ENCODE measurements at places on chromosomes 5 and 9. TPM values are rescaled to one million over a fixed set of nuclear protein-coding genes. Genes with fewer than 3 reads are reported as not detected.

ELL2 gene
- 37.2 TPM for total RNA-seq

GABRA1 gene
- total RNA-seq: not detected

TRIM36 gene
- total RNA-seq: 1.8 TPM

HMCN2 gene
- total RNA-seq: 8.6 TPM

IFNB1 gene
- total RNA-seq: not detected

OTP gene
- total RNA-seq: not detected

QSOX2 gene
- total RNA-seq: 10.1 TPM

SPATA31C2 gene
- total RNA-seq: not detected

UTP15 gene
- 16.4 TPM for total RNA-seq

- H3K4me1 ChIP-seq: no peaks in the 10 kb centered on the region
- no peak overlapping the region for H3K27ac ChIP-seq
- H3K27me3 ChIP-seq: no peaks in the 10 kb centered on the region
- H3K36me3 ChIP-seq: no peaks in the 10 kb centered on the region
- DNase-seq: peak; percentile 15
Measured at GRCh38 chr5:8184455-8185063, 315.6 kb downstream of the MTRR start.

DNA sequence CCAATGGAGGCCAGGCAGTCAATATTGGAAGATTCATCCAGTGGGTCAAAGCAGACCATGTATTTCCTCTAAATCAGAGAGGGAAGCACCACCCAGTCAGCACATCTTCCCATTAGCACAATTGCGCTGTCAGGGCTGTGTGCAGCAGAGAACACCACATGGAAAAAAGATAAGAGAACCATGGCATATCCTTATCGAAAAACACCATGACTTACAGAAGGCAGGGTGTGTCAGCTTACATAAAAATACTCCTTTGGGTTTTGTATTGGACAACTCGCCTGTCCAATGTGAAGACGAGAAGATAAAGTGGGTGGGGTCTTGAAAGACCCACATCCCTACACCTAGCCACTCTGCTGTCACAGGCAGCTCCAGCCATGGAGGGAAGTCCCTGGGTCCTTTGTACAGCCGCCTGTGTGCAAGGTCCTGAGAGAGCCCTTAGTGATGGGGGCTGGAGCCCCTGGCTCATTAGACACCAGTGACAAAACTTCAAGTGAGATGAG is 71.9 kb upstream of the SPATA31E1 start:
- H3K4me1 ChIP-seq: no peaks in the 10 kb centered on the region
- no peak overlapping the region for H3K4me3 ChIP-seq
- no peak for DNase-seq
- no peaks in the 10 kb centered on the region for H3K27me3 ChIP-seq

- no peak for DNase-seq
- no peaks in the 10 kb centered on the region for H3K27me3 ChIP-seq
- H3K4me3 ChIP-seq: no peak overlapping the region
- no peaks in the 10 kb centered on the region for H3K4me1 ChIP-seq
Measured at GRCh38 chr5:115324021-115324420, 27.6 kb upstream of the CCDC112 start.

DNA sequence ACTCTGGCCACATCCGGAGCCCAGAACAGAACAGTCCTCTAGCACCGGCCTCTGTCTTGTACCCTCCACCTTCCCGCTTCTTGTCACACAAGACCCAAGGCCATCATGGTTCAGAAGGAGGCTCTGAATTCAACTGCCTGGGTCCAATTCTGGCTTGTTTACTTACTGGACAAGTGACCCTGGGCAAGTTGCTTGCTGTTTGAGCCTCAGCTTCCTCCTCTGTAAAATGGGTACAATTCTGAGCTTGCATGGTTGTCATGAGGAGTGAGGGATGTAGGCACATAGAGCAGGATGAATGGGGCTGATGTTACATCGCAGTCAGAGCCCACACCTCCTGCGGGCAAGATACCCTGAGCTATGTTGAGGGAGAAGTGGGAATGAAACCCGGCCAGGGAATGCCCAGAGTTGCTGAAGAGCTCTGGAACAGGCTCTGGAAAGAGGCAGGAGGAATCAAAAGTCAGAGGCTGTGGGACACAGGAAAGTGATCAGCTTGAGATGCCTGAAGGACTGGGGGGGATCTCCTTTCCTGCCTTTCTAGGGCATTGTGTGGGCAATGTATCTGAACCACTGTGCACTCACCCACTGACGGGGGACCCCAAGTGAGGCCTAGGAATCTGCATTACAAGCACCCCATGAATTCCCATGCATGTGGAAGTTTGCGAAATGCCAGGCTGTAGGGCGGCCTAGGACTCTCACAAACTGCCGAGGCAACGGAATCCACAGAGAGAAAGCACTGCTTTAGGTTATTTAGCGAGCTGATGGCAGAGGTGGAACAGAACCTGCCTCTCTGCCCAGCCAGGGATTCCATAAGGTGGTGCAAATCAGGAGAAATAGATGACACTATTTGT is 29.4 kb upstream of the IL17B start:
- peak overlapping the region; percentile 79 for H3K27ac ChIP-seq
- H3K4me1 ChIP-seq: peaks cover 3% of the 10 kb centered on the region
- no peaks in the 10 kb centered on the region for H3K36me3 ChIP-seq
- H3K27me3 ChIP-seq: no peaks in the 10 kb centered on the region

DNA sequence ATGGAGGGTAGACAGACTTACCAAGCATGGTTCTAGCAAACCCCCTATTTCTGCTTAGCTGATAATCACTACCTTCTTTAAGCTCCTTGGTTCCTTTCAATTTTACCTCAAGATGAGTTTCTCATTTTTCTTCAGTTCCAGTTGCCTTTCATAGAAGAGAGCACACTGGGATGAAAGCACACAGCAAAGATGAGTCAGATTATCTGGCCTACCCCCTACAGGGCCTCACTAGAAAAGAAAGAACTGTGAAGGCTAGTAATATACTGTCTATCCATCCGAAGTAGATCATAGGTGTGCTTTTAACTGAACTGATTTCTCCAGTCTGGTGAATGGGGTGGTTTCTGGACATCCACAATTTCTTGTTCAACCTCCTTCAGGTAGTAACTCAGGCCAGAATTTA is 122.5 kb downstream of the TRPM3 start:
- H3K4me1 ChIP-seq: no peaks in the 10 kb centered on the region
- H3K36me3 ChIP-seq: no peaks in the 10 kb centered on the region
- no peak for DNase-seq
- no peak overlapping the region for H3K4me3 ChIP-seq
- H3K27me3 ChIP-seq: no peaks in the 10 kb centered on the region

- H3K27ac ChIP-seq: no peak overlapping the region
- no peaks in the 10 kb centered on the region for H3K4me1 ChIP-seq
- no peaks in the 10 kb centered on the region for H3K27me3 ChIP-seq
Measured at GRCh38 chr5:60263346-60263745, 369.8 kb upstream of the PDE4D start.

DNA sequence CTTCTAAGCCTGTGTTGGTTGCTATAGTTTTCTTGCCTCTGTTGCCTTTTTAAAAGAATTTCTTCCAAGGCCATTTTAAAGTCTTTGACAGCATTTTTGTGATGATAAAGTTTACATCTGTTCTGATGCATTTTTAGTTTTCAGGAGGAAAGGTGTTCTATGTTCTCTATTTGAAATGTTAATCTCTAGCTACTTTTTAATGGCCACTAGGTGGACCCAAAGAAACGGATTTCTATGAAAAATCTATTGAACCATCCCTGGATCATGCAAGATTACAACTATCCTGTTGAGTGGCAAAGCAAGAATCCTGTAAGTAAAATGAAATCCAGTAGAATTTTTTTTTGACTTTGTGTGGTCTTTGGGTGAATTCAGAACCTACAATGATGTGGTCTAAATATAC is 60.2 kb downstream of the MELK start:
- no peaks in the 10 kb centered on the region for H3K4me1 ChIP-seq
- H3K36me3 ChIP-seq: no peaks in the 10 kb centered on the region
- H3K27ac ChIP-seq: no peak overlapping the region
- H3K27me3 ChIP-seq: no peaks in the 10 kb centered on the region

GRCh38 chr5:31213705-31214121 is 20.2 kb downstream of the CDH6 start:
- H3K36me3 ChIP-seq: no peaks in the 10 kb centered on the region
- peaks cover 3% of the 10 kb centered on the region for H3K4me1 ChIP-seq
- H3K27ac ChIP-seq: peak overlapping the region; percentile 65
- peak; percentile 89 for DNase-seq
- H3K4me3 ChIP-seq: peak overlapping the region; percentile 36

GRCh38 chr5:52881468-52881867 is 93.8 kb downstream of the ITGA1 start:
- no peak for DNase-seq
- peaks cover 2% of the 10 kb centered on the region for H3K36me3 ChIP-seq
- no peak overlapping the region for H3K27ac ChIP-seq
- H3K27me3 ChIP-seq: no peaks in the 10 kb centered on the region

DNA sequence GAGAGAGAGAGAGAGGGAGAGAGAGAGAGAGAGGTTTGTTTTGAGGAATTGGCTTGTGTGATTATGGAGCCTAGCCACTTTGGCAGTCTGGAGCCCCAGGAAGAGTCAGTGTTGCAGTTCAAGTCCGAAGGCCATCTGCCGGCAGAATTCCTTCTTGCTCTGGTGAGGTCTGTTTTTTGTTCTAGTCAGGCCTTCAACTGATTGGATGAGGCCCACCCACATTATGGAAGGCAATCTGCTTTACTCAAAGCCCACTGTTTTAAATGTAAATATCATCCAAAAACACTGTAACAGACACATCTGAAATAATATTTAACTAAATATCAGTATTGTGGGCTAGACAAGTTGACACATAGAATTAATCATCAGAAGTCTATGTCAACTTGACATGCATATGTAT is 11.4 kb upstream of the GRM6 start:
- H3K4me3 ChIP-seq: no peak overlapping the region
- no peaks in the 10 kb centered on the region for H3K4me1 ChIP-seq
- DNase-seq: no peak

DNA sequence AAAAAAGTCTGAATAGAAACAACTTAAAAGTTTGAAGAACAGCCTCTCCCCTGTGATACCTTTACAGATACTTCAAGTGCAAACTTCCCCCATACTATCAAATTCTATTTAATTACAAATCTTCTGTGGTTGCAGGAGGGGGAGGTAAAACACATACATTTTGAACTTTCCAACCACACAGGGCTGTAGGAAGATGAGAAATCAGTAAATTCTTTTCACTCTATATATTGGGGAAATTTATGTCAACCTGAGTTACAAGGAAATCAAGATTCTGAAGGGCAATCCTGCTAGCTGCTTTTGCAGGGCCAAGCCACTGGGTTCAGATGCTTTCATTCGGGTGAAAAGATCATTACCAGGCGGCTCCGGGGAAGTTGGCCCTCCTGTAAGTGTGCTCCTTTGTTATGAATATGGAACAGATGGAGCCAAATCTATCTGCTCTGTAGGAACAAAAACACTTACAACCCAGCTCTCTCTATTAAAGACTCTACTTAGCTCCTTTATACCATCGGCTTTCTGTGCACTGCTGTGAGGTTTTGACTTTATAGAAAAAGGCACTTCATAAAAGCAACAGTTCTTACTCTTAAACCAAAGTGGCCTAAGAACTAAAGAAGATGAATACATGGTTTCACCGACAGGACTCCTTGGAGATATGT is 269.1 kb downstream of the EFNA5 start:
- no peaks in the 10 kb centered on the region for H3K4me1 ChIP-seq
- H3K4me3 ChIP-seq: no peak overlapping the region
- no peaks in the 10 kb centered on the region for H3K36me3 ChIP-seq

DNA sequence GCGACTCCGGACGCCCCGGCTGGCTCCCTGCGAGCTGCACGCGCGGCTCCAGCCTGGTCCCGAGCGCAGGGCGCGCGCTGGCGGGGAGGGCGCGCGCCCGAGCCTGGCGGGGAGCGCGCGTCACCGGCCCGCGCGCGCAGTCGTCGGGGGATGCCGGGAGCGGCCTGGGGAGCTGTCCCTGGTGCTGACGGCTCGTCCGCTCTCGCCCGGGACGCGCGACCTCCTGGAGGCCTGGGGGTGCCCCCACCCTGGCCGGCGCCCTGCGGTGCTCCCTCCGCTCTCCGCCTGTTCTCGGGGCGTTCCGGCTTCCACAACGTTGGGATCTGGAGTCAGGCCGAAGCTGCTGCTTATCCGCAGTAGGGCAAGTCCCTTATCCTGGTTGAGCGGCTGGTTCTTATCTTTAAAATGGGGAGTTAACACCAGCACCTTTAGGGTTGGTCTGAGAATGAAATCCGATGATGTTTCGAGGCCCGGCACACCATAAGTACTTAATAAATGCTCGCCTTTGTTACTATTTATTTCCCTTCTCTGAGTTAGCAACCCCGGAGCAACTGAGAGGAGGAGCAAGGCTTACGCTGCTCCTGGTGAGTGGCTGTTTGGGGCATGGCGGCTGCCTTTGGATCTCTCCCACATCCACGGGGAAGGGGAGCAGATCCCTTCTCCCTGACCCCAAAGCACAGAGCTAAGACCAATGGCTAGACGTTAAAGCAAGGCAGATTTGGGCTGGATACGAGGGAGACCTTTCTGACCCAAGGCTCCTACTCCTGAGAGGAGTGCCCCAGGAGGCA is at the start of gene FAM163B:
Gene FAM163B (minus strand): TSS at position 79 of the 788 bp plus-strand sequence. CDS start 29,166 bp downstream, outside the sequence.
- no peak within 1 kb of the TSS for H3K4me3 ChIP-seq
- H3K27ac ChIP-seq: no peak within 1 kb of the TSS
- H3K27me3 ChIP-seq: peaks cover 6% of the 10 kb centered on the region
- H3K36me3 ChIP-seq: no peaks in the 10 kb centered on the region

DNA sequence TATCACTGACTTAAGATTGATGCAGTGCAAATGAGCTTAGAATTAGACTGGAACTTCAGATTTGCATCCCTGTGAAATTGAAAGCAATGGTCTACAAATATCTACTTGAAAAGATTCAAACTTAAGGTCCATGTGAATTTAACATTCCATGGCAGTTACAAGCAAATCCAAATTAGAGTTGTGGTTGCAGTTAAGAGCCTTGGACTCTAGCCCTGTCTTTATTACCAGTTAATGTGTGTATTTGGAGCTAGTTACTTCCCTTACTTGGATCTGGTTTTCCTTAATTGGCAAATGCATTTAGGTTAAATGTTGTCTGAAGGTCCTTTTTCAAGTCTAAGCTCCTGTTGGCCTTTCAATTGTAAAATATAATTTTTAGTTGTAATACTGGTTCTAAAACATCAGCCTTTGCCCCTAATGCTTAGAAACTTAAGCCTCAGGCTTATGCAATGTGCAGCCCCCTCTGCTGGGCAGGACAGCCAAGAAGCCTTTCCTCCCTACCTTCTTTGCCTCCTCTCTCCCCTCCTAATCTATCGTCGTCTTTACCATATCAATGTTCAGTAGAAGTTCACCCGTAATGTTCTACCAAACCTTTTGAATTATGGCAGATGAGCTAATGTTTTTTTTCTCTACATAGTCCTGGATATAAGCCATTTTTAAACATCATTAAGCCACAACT is 59.5 kb downstream of the ERMP1 start:
- peaks cover 53% of the 10 kb centered on the region for H3K36me3 ChIP-seq
- H3K4me3 ChIP-seq: no peak overlapping the region
- H3K27me3 ChIP-seq: no peaks in the 10 kb centered on the region
- no peaks in the 10 kb centered on the region for H3K4me1 ChIP-seq

GRCh38 chr5:174338185-174339010 is 292.9 kb downstream of the NSG2 start:
- H3K4me3 ChIP-seq: no peak overlapping the region
- no peaks in the 10 kb centered on the region for H3K27me3 ChIP-seq
- H3K36me3 ChIP-seq: no peaks in the 10 kb centered on the region
- no peaks in the 10 kb centered on the region for H3K4me1 ChIP-seq

DNA sequence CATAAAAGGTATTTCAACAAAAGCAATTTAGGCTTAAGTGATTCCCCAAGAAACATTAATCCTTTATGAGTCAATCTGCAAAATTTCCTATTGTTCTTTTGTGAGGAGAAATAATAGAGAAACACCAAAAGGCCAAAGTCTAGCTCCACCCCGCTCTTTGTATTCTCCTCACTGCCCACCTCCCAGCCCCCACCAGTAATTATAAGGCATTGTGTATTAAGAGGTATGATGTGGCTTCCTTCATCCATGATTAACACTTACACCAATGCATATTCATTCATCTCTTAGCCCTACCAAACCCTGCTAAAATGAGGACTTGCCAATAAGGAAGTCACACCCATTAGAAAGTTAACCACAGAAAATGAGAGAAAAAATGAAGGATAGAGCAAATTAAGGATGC is 105.3 kb upstream of the SPATA31D4 start:
- H3K4me3 ChIP-seq: no peak overlapping the region
- DNase-seq: no peak
- H3K27me3 ChIP-seq: no peaks in the 10 kb centered on the region
- H3K36me3 ChIP-seq: no peaks in the 10 kb centered on the region

All from kidney (tissue), 22 donors.